ENCODE measurements at places on chromosomes 11 and 22.
A peak's percentile ranks its signal among the peaks of the same experiment; 100 is the strongest.

DNA sequence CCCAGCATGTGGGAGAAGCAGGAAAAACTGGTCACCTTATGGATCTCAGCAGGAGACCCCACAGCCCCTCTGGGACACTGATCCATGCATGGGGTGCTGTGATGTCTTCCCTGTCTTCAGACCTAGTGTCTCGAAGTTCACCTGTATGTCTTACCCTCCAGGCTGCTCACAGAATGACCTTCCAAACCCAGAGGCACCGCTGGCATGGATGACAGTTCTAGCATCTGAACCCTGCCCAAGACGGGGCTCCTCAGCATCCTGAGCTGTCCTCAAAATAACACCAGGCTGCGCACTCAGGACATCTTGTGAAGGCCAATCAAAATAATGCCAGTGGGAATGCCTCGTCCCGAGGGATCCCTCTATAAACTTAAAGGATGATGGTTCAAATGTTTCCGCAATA, 824.9 kb downstream of the TBC1D22A start:
- DNase-seq, result no peak

- DNase-seq, result peak; percentile 10
Observed at GRCh38 chr11:67268081-67268961, 2.0 kb downstream of the GRK2 start.

GRCh38 chr11:5367448-5368074, 16.1 kb upstream of the OR51M1 start:
- DNase-seq, result no peak

- DNase-seq, result no peak
Observed at GRCh38 chr11:79439410-79439885, 1.4 kb downstream of the TENM4 start.

DNA sequence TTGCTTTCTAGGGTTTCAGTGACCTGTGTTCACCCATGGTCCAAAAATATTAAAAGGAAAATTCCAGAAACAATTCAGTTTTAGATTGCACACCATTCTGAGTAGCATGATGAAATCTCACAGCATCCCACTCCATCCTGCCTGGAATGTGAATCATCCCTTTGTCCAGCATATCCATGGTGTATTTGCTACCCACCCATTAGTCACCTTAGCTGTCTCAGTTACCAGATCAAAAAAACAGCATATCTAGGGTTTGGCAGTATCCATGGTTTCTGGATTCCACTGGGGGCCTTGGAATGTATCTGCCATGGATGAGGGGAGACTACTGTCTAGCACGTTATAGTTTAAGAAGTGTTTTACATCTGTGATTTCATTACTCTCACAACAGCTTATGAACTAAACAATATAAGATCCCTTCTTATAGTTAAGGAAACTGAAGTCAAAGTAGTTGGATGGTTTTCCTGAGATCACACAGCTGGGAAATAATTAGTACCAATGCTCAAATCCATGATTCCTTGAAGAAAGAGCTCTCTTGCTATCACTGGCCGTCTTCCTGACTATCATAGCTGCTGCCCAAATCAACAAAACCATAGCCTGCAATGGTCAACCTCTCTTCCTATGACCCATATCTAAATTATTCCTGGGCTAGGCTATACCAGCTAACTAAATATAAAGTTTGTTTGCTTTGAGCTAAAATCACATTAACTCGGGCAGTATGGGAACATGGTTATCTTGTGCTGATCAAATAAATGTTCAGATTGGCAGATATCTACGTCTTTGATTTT, 122.6 kb downstream of the MICAL2 start:
- DNase-seq, result no peak

DNA sequence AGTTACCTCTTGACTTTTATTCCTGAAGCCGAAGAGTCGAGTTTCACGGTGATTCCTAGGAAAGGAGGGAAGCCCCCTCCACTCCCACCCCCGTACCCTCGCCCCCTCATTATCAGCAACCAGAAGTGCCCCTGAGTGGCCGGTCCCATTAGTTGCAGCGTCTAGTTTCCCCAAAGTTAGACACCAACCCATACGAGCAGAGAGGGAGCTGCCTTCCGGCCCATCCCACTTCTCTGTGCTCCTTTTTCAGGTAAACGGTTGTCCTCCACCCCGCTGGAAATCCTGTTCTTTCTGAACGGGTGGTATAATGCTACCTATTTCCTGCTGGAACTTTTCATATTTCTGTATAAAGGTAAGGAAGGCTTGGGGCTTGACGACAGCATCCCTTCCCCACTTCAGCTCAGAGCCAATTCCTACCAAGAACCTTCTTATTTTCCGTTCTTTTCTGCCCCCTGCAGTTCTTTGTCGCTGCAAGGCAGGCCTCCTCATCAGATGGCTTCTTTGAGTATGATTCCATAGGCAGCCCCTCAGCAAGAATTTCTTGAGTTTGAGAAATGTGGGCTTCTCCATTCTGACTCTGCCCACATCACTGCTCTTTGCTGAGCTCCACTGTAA, 701 bp downstream of the TMEM216 start:
- no peak for DNase-seq

GRCh38 chr22:32233091-32233490, 22.1 kb downstream of the SLC5A4 start:
- DNase-seq, result no peak

DNA sequence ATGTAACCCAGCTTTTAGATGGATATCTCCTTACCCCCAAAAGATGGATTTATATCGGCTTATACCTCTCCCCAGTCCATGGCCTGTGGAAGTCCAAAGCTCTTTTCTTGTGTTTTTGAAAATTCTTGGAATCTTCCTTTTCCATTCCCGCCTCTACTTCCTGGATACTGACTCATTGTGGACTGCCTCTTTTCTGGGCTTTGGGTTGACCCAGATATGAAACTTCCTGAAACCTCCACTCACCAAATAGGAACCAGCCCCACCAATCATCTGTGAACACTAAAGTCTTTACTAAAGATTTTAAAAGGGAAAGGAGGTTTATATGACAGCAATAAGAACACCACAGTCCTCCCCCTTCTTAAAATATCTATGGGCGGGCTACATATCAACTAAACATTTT, 163.4 kb upstream of the SYN3 start:
- no peak for DNase-seq

DNA sequence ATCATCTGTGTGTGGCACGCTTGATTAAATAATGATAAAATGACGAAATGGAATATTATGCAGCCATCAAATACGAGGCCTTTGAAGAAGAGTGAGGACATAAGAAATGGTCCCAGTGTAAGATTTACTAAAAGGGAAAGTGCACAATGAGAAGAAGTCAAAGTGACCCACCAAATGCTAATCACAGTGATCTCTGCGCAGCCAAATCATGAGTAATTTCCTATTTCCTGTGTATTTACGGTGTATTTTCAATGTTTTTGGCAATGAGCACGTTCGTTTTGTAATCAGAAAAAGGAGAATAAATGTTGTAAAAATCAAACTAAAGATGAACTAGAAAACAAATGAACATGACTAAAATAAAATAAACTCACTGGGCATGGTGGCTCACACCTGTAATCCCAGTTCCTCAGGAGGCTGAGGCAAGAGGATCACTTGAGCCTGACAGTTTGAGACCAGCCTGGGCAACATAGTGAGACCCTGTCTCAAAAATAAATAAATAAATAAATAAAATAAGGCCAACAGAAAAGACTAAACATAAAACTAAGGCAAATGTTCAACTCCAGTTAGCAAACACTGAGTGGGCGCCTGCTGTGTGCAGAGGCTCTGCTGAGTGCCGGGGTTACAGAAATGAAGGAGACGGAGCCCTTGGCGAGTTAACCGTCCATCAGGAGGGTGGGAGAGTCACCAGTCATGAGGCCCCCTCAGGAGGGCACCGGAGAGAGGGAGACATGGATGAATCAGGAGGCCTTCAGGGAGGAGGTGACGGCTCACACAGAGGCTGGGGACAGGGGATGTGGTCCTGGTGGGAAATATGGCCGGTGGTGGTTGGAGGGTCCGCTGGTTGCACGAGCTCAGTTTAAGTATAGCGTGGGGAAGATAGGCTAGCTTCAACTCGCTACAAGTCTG, 26.0 kb upstream of the CBX7 start:
- no peak for DNase-seq

DNA sequence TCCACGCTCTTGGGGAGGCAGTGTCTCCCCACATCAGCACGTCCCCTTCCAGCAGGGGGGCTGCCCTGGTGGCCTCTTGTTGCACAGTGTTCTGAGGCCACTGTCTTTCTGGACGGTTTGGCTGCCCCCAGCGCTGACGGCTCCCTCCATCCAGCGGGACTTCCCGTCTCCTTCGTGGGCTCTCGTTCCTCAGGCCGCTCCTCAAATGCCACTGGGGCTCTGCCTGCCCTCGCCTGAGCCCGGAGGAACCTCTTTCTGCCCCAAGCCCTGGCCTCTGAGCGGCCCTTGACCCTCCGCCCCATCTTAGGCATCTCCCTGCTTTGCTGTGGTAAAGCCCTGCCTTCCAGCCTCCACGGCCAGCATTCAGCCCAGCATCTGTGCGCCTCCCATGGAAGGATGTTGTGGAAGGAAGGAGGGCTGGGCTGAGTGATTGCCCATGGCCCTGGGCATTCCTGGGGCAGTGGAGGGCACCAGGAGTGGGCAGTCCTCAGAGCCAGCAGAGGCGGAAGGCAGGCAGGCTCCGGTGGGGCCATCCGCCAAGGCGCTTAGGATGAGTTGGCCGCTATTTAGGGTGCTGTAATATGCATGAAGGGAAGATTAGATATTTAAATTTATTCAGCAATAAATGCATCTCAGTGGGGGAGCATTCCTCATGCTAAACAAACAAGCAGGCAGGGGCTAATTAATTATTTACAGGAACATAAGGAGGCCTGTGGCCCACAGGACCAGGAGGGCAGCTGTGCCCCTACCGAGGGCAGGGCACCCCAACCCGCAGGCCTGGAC, 17.8 kb downstream of the OTUB1 start:
- peak; percentile 49 for DNase-seq

DNA sequence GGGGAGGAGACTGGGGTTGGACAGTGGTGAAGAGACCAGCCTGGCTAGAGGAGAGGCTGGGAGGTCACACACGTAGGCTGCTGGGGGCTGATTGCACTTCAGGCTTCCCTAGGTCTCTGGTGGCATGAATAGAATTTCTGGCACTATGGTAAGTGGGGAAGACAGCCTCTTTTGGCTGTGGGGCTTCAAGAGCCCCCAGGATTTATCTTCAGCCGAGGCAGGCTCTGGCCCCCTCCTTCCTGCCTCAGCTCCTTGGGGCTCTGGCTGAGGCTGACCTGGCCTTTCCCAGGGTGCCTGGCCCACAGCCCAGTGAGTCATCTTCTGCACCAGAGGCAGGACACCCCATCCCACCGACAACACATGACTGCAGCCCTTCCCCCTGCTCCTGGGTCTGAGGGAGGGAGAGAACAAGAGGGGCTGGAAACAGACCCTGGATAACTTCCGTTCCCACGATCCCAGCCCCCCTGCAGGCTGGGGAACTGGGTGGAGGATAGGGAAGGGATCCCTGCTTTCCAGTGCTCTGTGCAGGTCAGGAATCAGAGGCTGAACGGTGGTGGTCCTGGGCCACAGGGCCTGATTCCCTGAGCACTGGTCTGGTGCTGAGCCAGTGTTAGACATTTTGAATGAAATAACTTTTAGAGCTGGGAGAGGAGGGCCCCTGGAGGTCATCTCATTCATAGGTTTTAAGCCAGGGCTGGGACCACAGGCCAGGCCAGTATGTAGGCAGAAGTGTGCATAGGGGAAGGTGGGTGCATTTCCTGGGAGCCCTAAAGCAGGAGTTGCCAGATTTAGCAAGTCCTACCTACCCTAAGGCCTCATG, 26.5 kb downstream of the ARHGEF17 start:
- DNase-seq, result no peak

DNA sequence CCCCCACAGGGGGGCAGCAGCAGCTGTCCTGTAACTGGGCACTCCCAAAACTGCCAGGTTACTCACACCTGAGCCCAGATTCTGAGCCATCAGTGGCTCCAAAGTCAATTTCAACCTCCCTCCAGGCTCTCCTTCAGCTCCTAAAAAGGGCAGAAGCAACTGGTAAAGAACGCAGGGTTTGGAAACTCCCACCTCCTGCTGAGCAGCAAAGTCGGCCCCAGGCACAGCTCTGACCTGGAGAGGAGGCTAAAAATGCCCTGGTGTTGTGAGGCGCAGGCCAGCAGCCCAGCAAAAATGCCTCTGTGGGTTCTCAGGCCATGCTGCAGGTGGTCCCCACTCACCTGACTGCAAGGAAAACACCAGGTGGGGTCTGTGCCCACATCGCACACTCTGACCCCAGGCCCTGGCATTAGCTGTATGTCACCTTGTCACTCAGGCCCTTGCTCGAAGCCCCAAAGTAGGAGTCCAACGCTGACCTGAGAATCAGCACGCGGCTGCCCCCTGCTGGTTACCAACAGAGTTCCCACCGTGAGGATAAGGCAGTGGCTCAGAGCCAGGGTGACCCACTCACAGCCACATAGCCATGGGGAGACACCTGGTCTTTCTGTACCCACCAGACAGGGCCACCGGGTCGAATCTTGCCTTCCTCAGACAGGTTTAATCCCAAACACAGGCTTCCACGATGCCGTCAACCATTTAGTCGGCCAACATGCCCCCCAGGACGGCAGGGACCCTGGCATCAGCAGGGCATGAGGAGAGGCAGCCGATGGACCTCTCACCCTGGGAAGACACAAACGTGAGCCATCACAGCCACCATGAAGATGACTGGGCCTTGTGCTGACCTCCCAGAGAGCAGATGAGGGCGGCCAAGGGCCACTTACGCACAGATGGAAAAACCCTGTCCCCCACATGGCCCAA, 11.1 kb downstream of the POLR3H start:
- peak; percentile 89 for DNase-seq

- no peak for DNase-seq
Observed at GRCh38 chr22:45130891-45131290, 32.8 kb upstream of the NUP50 start.

DNA sequence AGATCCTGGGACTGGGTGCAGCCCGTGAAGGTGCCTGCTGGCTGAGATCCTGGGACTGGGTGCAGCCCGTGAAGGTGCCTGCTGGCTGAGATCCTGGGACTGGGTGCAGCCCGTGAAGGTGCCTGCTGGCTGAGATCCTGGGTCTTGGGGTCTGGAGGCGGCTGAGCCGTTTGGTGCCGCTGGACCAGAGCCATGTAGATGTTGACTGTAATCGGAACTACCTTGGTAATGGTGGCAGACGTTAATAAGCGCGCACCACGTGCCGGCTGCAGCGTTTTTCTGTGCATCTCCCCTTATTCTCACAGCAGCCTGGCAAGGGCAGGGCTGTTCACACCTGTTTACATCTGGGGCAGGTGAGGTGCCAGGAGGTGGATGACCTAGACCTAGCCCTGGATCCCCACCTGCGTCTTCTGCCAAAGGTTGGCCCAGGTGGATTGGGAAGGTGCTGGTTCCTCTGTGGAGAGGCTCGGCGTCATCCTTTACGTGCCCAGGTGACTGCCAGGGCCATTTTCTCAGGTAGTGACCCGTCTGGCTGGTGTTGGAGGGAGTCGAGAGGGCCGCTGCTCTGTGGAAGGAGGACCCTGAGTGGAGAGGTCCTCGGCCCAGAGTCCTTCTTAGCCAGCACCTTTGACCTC, 382.5 kb downstream of the TBC1D22A start:
- no peak for DNase-seq

- DNase-seq, result no peak
Observed at GRCh38 chr22:25928038-25928437, 186.1 kb downstream of the MYO18B start.

DNA sequence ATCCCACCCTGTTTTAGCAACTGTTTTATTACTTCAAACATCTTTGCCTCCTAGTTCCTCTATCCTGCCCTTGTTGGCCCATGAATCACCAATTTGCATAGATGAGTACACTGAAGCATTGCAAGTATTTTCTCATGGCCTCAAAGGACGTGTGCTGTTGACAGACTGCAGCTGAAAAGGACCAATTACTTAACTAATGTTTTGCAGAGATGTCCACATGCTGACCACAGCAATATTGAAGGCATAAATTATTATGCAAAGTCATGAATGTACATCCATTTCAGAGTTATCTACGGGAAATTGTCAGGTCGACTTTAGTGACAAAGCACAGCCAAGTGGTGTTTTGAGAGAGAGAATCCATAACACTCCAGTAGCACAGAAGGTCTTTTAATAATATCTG, 64.8 kb downstream of the CADM1 start:
- DNase-seq, result no peak
